Activated T-helper 1 cell treated with Interleukin-2 at 50 U/mL for 16 hours (primary cell): ENCODE measurements at places on chromosomes 7 and 10.

- no peak for DNase-seq
These were observed 53.1 kb downstream of the MKI67 start for GRCh38 chr10:128072941-128073645.

DNA sequence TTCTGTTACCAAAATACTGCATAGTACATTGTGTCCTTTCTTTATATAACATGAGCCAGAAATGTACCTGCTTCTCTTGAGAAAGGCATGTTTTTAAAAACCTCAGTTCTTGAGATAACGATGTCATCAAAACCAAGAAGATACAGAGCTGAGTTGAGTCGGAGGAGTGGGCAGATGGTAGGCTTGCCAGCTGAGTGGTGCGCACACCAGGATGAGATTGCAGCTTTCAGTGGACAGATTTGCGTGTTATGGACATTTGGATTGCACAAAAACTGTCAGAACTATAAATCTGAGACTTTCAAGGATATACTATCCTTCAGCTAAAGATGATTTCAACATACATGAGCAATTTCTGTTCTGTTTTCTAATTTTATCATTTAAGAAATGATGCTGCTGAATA is 25.0 kb downstream of the PRKAR2B start:
- no peak for DNase-seq

DNA sequence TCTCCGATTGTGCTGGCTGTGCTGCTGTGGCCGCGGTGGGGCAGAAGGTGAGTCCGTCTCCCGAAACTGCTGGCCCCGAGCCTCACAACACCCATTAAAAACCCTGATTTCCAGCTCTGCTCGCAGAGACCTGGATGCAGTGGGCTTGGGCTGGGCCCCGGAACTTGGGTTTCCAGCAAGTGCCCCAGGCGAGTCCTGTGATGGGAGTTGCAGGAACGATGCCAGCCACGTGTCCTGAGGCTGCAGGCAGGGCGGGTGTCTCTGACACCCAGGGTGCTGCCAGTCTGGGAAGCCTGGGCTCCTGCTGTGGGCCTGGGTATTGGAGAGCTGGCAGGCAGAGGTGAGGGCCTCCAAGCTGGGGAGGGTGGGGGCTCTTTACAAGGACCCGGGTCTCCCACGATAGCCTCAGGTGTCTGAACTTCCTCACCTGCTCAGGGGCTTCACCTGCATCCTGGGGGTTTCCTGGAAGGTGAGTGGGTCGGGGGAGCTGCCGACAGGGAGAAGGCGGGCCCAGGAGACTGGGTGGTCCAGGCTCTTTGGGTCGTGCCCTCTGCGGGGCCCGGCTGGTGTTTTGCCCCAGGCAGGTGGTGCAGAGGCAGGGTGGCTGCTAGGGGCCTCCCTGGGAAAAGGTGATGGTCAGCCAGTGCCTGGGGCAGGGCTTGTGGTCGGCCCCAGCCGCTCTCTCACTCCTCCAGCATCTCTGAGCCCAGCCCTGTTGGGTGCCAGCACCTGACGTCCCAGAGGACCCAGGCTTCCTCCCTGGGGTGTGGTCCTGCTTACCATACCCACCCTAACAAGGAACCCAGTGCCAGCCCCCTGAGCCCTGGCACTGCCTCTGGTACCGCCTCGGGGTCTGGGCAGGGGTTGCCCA is 180.3 kb downstream of the DNAJB6 start:
- DNase-seq = no peak

DNA sequence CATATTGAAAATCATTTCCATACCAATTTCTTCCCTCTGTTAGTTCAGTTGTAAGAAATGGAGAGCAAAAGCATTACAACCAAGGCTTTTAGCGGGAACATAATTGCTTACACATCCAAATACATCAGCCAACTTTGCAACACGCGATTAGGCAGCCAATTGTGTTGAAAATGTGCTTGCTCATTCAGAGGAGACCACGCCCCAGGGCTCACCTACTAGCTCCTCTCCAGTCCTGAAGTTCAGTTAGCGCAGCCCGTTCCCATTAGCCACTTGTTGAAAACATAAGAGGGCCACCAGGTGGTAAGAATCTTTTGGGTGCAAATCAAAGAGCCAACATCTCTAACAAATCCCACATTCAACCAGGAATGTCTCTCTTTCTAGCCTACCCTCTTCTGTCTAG is 213.2 kb upstream of the MDFIC start:
- no peak for DNase-seq

GRCh38 chr10:101783736-101784118 is 481 bp upstream of the NPM3 start:
- DNase-seq = no peak

GRCh38 chr10:132908621-132909295 is 33.6 kb downstream of the CFAP46 start:
- DNase-seq = no peak

- DNase-seq = no peak
These were observed 33.9 kb upstream of the ARL4A start for GRCh38 chr7:12653518-12653917.

DNA sequence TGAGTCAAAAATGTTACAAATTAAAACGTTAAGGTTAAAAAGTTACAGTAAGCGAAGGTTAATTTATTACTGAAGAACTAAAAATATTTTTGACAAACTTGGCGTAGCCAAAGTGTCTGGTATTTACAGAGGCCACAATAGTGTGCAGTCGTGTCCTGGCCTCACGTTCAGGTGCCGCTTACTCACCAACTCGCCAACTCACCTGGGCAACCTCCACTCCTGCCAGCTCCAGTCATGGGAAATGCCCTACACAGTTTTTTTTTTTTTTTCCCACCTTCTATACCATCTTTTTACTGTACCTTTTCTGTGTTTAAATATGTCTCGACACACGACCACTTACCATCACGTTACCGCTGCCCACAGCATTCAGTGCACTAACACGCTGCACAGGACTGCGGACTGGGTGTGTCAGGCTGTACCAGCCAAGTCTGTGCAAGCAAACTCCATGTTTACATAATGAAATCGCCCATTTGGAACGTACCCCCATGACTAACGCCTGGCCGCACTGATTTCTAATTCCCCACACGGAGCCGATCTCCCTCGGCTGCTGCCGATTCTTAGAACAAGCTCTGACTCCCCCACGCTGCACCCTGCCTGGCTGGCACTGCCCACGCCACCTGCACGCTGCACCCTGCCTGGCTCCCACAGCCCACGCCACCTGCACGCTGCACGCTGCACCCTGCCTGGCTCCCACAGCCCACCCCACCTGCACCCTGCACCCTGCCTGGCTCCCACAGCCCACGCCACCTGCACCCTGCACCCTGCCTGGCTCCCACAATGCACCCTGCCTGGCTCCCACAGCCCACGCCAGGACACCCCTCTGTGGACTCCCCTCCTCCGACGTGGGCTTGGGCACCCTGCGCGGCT is 203.1 kb downstream of the ZMYND11 start:
- no peak for DNase-seq

DNA sequence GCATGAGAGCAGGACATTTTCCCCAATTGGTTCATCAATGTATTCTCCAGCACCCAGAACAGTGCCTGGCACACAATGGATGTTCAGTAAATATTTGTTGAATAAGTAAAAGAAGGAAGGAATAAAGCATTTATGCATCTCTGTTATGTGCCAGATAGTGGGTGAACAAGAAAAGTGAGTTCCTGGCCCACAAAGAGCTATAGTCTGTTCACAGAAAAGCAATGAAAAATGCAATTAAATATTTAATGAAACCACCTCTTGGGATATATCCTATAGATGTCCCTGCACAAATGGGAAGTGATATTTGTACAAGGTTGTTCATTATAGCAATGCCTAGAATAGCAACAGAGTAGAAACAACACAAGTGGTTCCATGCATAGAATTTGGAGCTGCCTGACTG is 2.1 kb downstream of the ABCA13 start:
- no peak for DNase-seq

DNA sequence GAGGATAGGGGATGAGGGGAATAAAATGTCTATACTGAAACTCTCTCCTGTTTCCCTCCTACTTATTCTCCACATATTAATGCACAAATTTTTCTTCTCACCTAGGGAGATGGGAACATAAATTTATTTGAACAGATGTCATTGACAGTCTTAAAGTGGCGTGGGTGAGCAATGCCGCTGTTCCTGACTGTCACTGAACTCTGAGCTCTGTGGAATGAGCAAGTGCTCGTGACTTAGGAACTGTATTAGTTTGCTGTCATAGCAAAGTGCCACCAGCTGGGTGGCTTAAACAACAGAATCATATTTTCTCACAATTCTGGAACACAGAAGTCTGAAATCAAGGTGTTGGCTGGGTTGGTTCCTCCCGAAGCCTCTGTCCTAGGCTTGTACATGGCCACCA is 29.1 kb downstream of the INPP5F start:
- no peak for DNase-seq

- no peak for DNase-seq
These were observed 26.8 kb downstream of the FAM241B start for GRCh38 chr10:69656742-69657269.

GRCh38 chr10:1379601-1380000 is 323.4 kb downstream of the WDR37 start:
- no peak for DNase-seq

DNA sequence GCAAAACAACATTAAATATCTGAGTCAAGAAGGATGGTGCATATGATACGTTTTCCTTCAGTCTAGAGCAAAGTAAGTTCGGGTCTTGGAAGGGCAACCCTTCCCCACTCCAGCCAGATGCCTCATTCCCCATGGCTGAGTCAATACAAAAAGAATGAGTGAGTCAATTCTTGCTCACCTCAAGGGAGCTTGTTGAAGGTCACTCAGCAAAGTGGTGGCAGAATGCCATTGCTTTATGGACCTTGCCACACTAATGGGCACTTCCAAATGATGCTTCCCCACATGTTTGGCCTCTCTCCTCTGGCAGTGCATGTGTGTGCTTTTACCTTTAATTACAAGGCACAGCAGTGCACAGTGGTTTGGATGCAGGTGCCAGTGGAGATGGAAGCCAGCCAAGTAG is 296.5 kb downstream of the SORCS3 start:
- no peak for DNase-seq

DNA sequence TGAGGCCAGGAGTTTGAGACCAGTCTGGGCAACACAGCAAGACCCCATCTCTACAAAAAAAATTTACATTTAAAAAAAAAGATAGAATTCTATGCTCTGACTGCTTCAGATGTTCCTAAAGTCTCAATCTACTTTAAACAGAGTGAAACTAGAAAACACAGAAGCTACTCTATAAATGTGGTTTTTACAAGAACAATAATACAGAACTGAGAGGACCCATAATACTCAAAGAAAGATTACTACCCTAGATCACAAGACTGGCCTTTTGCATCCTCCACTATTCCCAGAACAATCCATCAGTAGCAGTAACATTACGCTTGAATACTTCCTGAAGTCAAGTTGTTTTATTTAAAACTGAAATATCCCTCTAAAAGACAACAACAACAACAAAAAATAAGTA is 119.4 kb downstream of the ZFAND4 start:
- no peak for DNase-seq

DNA sequence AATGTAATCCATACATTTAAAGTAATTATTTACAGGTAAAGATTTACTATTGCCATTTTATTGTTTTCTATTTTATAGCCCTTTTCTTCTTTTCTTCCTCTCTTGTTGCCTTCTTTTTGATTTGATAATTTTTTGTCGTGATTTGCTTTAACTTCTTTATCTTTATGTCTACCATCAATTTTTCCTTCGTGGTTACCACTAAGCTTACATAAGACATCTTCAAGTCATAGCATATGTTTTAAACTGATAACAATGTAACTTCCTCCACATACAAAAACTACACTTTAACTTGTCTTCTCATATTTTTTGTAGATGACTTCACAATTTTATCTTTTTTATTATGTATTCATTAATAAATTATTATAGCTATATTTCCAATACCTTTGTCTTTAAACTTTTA is 316.6 kb downstream of the PLXDC2 start:
- no peak for DNase-seq

DNA sequence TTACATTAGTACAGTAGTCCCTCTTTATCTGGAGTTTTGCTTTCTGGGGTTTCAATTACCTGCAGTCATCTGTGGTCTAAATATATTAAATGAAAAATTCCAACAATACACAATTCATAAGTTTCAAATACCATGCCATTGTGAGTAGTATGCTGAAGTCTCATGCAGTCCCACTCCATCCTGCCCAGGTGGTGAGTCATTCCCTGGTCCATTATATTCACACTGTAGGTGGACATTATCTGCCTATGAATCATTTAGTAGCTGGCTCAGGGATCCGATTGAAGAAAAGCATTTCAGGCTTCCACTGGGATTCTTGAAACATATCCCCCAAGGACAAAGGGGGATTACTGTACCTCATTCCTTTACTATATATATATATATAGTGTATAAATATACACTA is 298.2 kb upstream of the GALNT17 start:
- no peak for DNase-seq

DNA sequence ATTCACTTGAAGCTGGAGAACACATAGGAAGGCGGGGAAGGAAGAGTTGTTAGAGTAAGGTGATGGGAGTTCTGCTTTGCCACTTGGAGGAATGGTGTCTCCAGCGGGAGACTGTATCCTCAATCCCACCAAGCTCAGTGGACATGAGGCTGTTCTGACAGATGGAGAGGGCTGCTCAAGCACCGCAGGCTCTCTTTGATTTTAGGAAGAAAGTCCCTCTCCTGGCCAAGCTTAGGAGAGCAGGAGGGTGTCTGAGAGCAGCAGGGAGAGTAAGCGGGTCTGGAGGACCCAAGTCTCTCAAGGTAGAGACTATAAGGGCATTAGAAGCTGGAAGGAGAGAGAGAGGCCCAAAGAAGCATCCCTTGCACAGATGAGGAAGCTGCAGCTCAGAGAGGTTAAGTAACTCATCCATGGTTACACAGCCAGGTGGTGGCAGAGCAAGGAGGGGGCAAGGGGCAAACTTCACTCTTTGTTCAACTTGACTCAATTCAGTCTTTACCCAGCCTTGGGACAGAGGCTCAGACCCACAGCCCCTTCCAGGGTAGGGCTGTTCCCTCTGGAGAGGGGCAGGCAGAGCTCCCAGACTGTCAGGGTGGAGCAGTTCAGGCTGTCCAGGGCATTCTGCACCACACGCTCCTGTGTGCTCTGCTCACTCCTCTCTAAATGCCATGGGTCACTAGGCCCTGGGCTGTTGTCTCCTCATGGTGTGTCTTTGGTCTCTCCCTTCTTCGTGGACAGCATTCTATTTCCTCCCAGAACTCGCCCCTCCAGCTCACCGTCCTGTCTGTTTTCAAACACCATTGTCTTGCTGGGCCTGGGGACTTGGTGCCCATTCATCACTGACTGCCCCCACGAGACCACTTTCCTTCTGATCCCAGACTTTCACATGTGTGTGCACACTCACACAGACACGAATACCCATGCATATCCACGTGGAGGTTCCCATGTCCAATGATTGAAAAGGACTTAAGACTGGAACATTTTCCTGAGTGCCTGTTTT is 8.9 kb downstream of the CHAT start:
- no peak for DNase-seq

GRCh38 chr10:102375250-102375649 is 20.3 kb upstream of the NFKB2 start:
- DNase-seq = no peak

GRCh38 chr10:131870411-131870810 is 30.4 kb upstream of the PPP2R2D start:
- DNase-seq = no peak

DNA sequence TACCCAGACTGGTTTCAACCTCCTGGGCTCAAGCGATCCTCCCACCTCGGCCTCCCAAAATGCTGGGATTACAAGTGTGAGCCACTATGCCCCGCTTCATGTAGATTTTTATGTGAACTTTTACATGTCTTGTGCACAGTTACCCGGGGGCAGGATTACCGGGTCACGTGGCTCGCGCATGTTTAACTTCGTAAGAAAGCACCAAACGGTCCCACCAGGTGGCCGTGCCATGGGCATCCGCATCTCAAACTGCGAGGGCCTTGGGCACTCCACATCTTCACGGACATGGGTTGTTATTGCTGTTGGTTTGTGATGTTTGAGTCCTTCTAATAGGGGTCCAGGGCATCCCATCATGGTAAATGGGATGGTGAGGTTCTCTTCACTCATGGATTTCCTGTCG is 636.6 kb upstream of the FOXK1 start:
- DNase-seq = no peak
